Stimulated activated effector memory CD8-positive, alpha-beta T cell treated with anti-CD3 and anti-CD28 coated beads, Interleukin-12 subunit alpha, Interleukin-12 subunit beta, amount 100 ng/mL, for 72 hours (primary cell): ENCODE measurements at places on chromosomes 1 and 21.

- DNase-seq: no peak
Observed at GRCh38 chr1:21633992-21634805, 35.0 kb downstream of the RAP1GAP start.

DNA sequence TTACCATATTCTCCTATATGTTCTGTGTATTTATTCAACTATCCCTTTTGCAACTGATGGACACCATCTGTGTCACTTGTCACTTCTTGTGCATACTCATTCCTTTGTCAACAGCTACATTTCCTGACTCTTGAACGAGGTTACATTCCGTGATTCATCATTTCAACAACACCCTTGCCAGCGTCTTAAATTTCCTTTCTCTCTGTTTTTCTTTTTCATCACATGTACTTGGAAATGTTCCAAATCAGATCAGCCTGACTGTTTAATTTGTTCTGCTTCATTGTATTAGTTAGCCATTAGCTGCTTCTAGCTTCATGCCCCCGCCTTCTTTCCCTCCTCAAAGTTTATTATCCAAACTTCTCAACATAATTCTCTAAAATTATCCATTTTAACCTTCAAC, 173.0 kb downstream of the ADGRL4 start:
- no peak for DNase-seq

DNA sequence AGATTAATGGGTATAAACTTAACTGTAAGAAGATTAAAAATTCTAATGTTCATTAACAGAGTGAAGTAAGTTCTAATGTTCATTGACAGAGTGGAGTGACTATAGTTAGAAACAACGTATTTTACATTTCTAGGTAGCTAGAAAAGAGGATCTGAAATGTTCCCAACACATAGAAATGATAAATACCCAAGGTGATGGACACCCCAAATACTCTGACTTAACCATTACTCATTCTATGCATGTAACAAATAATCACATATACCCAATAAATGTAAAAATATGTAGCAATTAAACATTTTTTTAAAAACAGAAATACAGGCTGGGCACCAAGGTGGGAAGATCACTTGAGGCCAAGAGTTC, 62.1 kb downstream of the ABL2 start:
- DNase-seq: no peak

DNA sequence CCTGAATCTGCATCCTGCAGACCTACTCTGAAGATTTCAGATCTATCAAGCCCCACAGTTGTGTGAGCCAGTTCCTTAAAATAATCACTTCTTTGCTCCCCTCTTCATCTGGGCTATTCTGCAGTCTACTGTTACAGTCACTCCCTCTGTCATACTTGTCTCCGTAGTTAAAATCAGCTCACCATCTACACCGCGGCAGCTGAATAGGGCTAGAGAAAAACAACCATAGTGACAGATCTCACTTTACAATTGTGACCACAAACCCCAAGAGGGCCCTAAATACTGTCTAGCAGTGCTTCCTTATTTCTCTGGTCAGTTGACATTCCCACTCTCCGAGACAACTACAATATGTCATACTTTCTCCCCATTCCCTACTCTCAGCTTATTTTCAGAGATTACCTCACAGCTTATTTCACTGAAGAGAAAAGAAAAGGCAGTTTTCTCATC, 12.9 kb downstream of the DESI2 start:
- no peak for DNase-seq
